Spinal cord (tissue), 10 donors: ENCODE measurements at places on chromosomes 6 and 20.
A peak's percentile ranks its signal among the peaks of the same experiment; 100 is the strongest.

DNA sequence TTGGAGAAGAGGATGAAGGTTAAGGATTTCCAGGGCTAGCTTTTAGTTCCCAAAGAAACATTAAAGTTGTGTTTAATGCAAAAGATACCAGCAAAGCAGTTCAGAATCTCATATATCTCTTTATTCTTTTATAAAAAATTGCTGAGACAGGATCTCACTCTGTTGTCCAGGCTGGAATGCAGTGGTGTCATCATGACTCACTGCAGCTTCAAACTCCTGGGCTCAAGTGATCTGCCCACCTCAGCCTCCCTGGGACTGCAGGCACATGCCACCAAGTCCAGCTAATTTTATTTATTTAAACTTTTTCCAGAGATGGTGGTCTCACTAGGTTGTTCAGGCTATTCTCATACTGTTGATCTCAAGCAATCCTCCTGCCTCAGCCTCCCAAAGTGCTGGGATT is 41.1 kb upstream of the CAP2 start:
- no peak for DNase-seq

- no peak for DNase-seq
Measured at GRCh38 chr6:146664871-146665360, 66.1 kb downstream of the ADGB start.

DNA sequence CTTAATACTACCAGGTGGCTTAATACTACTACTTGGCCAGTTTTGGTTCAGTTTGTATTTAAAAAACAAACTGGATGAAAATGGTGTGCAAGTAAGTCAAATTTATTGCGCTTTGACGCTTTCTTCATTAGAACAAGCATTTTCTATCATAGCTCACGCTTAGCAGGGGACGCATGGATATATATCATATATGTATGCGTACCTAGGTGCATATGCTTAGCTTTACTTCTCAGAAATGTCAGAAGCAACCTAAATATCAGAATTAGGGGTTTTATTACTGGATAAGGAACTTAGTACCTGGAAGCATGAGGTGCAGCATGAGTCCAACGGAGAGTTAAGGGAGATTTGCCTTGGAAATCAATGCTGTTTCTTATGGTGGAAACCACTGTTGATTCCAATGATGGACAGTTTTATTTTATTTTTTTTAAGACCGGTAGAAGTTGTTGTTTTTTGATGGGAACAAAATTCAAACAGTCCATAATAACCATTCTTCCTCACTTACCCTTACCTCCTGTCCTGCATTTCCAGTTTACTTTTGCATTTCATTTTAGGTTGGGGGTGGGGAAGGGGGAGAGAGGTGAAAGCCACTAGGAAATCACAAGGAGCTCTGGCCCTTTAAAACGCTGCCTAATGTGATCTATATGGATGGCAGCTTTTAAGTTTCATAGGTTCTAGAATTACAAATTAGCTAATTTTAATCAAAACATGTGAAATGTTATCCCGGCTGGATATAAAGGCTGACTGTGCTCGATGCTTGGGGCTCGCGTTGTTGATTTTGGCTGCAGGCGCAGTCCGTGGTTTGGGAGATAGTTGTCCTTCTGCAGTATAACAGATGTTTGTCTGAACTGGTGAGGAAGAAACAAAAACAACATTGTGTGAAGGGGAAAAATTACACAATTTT is 2.1 kb downstream of the SOBP start:
- DNase-seq = peak; percentile 82

DNA sequence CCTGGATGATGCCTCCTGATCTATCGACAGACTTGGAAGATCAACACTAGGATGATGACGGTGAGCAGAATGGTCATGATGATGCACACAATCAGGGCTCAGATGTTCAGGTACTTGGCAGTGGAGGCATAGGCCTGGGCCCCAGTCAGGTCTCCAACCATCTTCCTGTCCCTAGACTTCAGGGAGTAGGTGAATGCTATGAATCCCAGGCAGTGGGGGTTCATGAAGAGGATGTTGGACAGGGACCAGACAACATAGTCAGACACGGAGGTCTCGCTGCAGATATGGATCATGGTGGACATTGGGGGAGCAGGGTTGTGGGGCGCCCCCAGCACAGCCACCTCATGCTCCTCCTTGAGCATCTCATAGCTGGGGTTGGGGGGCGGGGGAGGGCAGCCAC is 27.5 kb downstream of the HLA-F start:
- DNase-seq = no peak

GRCh38 chr6:168232062-168232461 is 87.5 kb downstream of the DACT2 start:
- DNase-seq = no peak

DNA sequence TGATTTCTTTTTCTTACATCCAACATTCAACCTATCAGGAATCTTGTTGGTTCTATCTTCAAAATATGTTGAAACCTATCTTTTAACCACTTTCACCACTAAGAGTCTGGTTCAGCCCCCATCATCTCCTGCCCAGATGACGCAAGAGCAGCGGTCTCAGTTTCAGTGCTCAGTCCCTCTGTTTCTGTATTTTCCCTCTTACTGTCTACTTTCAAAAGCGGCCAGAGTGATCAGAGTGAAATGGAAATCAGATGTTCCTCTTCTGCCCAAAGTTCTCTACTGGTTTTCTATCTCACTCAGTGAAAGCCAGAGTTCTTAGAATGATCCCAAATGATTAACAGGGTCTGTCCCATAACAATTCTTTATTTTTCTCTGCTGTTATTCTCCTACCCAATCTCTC is 147.9 kb upstream of the PDE7B start:
- DNase-seq = no peak

DNA sequence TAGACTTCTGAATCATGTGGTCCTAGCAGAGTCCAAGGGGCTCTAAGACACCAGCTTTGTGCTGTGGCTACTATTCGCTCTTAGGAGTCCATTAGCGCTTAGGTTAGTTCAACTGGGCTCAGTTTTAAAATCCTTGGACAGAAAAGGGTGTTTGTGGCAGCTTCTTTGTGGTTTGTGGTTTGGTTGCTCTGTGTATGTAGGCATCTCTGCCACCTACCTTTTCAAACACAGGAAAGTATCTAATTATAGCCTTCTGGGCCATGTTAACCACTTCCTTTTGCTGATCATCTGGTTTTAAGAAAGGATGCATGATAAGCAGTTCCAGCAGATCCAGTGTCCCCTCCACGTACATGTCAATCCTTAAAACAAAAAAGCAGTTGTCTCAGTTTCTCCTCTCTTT is 10.8 kb downstream of the GSTA4 start:
- no peak for DNase-seq

DNA sequence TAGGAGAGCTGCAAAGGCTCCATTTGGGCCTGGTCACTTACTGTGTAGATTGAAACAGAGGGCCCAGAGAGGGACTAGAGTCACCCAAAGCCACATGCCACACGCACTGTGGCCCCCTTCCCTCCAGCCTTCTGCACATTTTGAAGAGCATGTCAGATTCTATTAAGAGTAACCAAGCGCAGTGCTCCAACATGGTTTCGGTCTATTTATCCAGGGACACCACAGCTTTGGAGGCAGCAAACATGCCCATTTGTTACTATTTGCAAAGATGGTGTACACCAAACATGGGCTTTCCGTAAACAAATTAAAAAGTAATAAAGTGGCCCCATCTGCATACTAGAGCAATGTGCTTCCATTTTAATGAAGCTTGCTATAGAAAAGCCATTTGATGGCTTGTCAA is 43.7 kb upstream of the CCDC167 start:
- DNase-seq = no peak

GRCh38 chr6:73203098-73203497 is 22.2 kb downstream of the KHDC1L start:
- DNase-seq = no peak

DNA sequence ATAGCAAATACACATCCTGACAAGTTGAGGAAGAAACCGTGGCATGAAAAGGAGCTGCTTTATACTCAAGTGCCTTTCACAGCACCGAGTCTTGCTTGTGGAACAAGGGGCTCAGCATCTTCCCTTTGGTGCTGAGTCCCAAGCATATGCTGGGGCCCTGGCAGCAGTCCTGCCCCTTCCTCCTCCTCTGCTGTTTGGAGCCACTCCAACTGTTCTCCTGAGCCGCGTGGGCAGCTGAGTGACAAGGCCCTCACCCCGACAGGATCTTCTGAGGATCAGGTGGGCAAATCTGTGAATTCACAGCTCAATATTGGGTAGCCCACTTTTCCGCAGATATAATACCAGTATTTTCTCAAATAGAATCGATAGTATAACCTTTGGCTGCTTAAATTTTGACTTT is 24.7 kb downstream of the DACT2 start:
- no peak for DNase-seq

- DNase-seq = no peak
Measured at GRCh38 chr6:70336996-70337742, 34.3 kb upstream of the COL9A1 start.

- no peak for DNase-seq
Measured at GRCh38 chr6:314377-314776, 22.1 kb downstream of the DUSP22 start.

DNA sequence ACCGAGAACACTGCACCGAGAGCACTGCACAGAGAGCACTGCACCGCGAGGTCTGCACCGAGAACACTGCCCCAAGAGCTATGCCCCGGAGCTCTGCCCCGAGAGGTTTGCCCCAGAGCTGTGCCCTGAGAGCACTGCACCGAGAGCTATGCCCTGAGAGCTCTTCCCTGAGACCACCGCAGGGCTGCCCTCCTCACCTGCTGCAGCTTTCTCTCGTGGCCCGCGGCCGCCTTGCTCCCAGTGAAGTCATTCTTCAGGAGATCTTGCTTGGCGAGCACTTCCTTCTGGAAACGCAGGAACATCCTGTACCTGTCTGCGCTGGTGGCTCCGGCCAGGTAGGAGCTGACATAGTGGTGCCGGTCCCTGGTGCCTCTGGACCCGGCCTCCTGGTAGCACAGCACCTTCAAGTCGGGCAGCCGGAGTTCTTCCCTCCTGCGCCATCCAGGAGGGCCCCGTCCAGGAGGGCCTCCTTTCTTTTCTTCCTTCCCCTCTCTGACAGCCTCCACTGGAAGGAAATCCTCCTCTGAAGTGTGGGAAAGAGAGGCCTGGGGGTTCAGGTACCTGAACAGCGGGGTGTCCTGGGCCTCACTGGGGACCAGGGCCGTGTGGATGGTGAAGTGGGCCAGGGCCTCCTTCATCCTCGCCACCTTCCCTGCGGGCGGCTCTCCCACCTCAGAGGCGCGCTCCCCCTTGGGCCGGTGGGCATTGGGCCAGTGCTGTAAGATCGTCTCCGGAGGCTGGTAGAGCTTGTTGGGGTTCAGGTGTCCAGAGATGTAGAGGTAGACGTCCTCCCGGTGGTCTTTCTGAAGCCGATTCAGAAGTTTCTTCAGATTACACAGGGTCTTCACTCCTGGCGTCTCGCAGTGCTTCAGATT is 7.8 kb downstream of the C6orf118 start:
- DNase-seq = no peak

- no peak for DNase-seq
Measured at GRCh38 chr6:85892346-85892745, 249.7 kb upstream of the SYNCRIP start.

GRCh38 chr6:104022126-104022525 is 837.6 kb downstream of the HACE1 start:
- DNase-seq = no peak

GRCh38 chr6:117496383-117496990 is 14.0 kb downstream of the DCBLD1 start:
- no peak for DNase-seq

GRCh38 chr6:144314562-144314961 is 29.4 kb downstream of the UTRN start:
- no peak for DNase-seq

GRCh38 chr20:32449057-32449889 is 91.1 kb downstream of the ASXL1 start:
- no peak for DNase-seq

DNA sequence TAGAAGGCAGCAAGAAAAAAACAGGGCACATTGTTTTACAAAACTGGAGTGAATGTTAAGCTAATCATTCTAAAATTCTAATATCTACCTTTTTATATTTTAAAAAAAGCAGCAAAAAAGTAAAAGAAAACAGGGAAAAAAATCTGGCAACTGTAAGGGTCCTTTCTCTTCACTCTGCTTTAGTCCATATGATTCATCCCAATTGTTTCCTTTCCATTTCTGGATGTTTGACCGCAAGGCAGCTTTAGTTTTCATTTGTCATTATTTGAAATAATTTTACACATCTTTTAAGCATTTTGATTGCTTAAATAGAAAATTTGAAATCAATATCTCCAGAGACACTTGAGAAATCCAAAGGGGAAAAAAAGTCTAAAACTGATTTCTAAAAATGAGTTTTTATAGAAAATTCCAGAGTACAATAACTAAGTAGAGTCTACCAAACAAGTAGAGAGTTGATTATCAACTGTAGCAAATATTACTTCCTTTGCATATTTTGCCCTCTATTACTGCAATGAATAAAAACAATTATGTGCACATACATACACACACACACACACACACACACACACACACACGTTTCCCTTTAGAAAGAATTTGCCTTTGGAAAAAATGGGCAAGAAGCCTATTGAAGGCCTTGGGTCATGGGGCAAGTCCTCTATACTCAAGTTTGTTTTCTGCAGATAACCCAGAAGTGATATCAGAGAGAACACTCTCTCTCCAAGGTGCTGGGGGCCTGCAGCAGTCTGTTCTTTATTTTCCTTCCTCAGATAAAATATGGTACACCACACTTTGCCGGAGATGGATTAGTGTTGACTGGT is 259.7 kb downstream of the HACE1 start:
- DNase-seq = no peak

DNA sequence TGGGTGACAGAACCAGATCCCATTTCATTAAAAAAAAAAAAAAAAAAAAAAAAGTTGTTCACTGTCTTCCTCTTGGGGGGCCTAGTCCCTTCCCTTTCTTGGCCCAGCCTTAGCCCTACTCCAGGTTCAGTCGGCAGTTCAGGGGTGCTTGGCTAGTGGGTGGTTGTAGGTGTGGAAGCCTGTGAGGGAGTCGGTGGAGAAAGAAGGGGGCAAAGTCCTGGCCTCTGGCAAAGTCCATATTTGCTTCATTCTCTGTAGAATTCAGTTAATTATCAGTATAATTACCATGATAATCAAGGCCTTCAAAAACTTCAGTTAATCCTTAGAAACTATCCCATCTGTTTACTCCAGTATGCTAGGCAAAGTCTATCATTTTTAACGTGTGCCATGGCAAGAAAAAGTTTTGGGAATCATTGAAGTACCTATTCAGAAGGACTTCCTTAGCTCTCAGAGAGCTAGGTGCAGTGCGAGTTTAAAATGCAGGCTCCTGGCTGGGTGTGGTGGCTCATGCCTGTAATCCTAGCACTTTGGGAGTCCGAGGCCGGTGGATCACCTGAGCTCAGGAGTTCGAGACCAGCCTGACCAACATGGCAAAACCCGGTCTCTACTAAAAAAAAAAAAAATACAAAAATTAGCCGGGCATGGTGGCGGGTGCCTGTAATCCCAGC is 205.7 kb upstream of the ARG1 start:
- no peak for DNase-seq

GRCh38 chr6:41451515-41452163 is 94.5 kb upstream of the FOXP4 start:
- no peak for DNase-seq

GRCh38 chr6:87944541-87944954 is 103.1 kb upstream of the SPACA1 start:
- peak; percentile 63 for DNase-seq

- no peak for DNase-seq
Measured at GRCh38 chr6:91196729-91197128, 609.9 kb upstream of the MAP3K7 start.
